ENCODE measurements at places on chromosomes 13 and 19. TPM values are rescaled to one million over a fixed set of nuclear protein-coding genes. Genes with fewer than 3 reads are reported as not detected.

CGB8 gene
- total RNA-seq = not detected

PROZ gene
- total RNA-seq = not detected

ZNF709 gene
- 5.1 TPM for total RNA-seq

COX7A1 gene
- 172 TPM for total RNA-seq

CELF5 gene
- not detected for total RNA-seq

ZNF726 gene
- 1.7 TPM for total RNA-seq

LIN7B gene
- 9.7 TPM for total RNA-seq

DHRS12 gene
- 11.8 TPM for total RNA-seq

MATK gene
- 2.0 TPM for total RNA-seq

IFNL1 gene
- not detected for total RNA-seq

POU2F2 gene
- 2.7 TPM for total RNA-seq

CD70 gene
- not detected for total RNA-seq

FRY gene
- 141 TPM for total RNA-seq

LINGO3 gene
- total RNA-seq = not detected

MIA gene
- 3.6 TPM for total RNA-seq

RPS5 gene
- total RNA-seq = 609 TPM

ZNF14 gene
- total RNA-seq = 10.9 TPM

TMEM272 gene
- 0.16 TPM for total RNA-seq

ITPKC gene
- total RNA-seq = 25.7 TPM

SUCLA2 gene
- total RNA-seq = 36.3 TPM

SULT2A1 gene
- not detected for total RNA-seq

OLFM4 gene
- 1.3 TPM for total RNA-seq

GNA15 gene
- total RNA-seq = 8.7 TPM

SLITRK6 gene
- total RNA-seq = not detected

GEMIN7 gene
- total RNA-seq = 12.3 TPM

KLK15 gene
- total RNA-seq = not detected

SEMA6B gene
- total RNA-seq = 32.0 TPM

KLF5 gene
- 3.6 TPM for total RNA-seq

TEX29 gene
- total RNA-seq = 0.96 TPM

IGFL4 gene
- not detected for total RNA-seq

CLEC11A gene
- total RNA-seq = 28.7 TPM

ZNF728 gene
- total RNA-seq = 6.4 TPM
